ENCODE measurements at places on chromosomes 7 and 10. TPM values are rescaled to one million over a fixed set of nuclear protein-coding genes. Genes with fewer than 3 reads are reported as not detected.

Gene HOXA10
- total RNA-seq, result not detected

Gene CCL24
- not detected for total RNA-seq

Gene PTEN
- 89.2 TPM for total RNA-seq

Gene INA
- 0.13 TPM for total RNA-seq

Gene PNLIPRP2
- not detected for total RNA-seq

Gene TMEM225B
- total RNA-seq, result 1.9 TPM

Gene PROSER2
- 0.28 TPM for total RNA-seq

Gene ZDHHC4
- total RNA-seq, result 35.5 TPM

Gene TMEM176A
- not detected for total RNA-seq

- peak; percentile 14 for DNase-seq
Measured at GRCh38 chr10:43857206-43857930, 208.7 kb upstream of the ZNF32 start.

DNA sequence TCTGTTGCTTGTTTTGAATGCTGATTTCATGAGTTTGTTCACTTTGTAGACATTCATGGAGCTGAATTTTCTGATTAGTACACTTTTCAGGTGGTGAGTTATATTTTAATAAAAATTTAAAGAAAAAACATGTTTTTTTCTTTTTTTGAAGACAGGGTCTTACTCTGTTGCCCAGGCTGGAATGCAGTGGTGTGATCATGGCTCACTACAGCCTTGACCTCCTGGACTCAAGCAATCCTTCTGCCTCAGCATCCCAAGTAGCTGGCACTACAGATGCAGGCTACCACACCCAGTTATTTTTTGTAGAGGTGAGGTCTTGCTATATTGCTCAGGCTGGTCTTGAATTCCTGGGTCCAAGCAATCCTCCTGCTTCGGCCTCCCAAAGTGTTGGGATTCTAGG, 23.7 kb downstream of the PDZD8 start:
- DNase-seq, result no peak

DNA sequence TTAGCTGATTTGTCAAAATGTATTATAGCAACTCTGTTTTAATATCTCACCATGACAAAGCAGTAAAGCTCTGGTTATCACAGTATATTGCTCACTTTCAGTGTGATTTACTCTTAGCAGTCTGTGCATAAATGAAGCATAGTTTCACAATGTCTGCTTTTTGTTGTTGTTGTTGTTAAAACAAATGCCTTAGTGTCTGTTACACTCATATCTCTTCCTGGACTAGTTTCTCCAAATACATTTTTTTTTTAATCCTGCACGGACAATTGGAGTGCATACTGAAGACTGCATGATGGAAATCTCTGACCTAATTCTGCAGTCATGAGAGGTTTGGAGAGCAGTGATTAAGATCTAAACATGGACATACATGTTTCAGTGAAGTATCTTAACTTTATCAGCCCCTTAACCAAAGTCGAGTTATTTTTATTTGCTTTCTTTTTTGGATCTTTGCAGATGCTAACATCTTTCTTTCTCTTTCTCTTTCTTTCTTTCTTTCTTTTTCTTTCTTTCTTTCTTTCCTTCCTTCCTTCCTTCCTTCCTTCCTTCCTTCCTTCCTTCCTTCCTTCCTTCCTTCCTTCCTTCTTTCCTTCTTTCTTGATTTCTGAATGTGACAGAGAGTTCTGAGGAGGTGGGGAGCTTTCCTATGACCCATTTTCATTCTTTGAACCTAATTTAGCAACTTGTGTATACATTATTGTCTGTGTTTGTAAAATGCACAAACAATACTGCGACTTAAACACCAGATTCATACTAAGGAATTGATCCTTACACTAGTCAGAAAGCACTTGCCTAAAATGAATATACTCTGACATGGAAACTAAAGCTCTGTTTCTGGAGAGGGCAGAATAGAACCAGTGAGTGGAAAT, 161.5 kb upstream of the AGR3 start:
- DNase-seq, result no peak

DNA sequence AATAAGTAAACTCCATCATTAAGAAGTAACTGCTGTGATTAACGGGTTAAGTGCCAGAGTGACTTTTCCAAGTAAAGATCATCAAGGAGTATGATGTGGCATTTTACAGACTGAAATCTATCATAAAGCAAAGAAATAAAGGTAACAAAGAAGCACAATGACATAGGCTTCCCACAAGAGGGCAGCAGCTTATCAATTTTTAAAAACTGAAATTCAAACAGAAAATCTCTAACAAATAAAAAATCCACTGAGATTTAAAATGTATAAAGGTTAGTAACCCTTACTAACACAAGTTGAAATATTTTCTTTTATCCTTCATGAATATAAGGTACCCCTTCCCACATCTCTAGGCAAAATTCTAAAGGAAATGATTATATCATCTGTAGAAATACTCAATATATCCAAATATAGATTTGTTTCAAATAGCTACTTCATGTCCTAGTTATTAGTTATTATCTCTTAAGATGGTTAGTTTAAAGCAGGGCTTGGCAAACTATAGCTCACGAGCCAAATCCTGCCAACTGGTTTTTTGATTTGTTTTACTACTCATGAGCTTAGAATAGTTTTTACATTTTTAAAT, 29.2 kb downstream of the FAM3C start:
- no peak for DNase-seq

- DNase-seq, result no peak
Measured at GRCh38 chr10:96639899-96640298, 53.1 kb upstream of the TM9SF3 start.

GRCh38 chr7:57867884-57868701, 418.1 kb downstream of the ZNF716 start:
- no peak for DNase-seq

GRCh38 chr10:96670786-96671185, 49.5 kb downstream of the PIK3AP1 start:
- no peak for DNase-seq

DNA sequence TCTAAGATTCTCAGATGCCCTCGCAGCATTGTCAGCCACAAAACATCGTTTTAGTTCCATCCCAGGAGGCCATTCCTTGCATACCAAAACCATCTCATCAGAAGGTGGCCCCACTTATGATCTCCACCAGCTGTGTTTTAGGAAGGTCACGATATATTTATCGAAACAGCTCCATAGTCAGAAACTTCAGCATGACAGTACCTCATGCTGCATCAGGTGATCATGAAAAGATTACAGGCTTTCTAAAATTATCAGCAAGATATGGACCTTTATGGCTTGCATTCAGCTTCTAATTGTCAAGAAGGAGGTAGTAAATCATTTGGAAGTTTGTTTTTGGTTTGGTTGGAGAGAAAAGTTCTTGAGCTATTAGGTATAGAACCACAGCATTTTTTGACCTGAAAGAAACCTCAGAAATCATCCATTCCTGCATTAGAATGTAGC, 20.0 kb downstream of the JAZF1 start:
- no peak for DNase-seq

GRCh38 chr7:109898-110556, 82.3 kb upstream of the FAM20C start:
- DNase-seq, result peak; percentile 6

DNA sequence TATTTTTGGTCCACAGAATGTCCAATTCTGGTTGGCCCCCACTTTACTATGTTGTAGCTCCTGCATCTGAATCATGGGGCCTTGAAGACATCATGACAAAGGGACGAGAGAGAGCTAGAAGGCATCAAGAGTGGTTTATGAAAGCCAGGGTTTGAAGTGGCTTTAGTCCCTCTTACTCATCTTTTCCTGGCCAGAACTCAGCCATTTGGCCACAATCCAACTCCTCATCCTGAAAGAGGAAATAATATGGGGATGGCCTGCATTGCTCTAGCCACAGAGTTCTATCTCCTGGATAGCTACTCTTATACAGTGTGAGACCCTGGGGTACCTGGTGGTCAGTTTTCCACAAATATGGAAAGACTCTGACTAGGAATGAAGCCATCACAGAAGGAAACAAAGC, 418.9 kb downstream of the XPNPEP1 start:
- DNase-seq, result no peak

- DNase-seq, result no peak
Measured at GRCh38 chr7:69232445-69233376, 365.6 kb upstream of the AUTS2 start.

- peak; percentile 11 for DNase-seq
Measured at GRCh38 chr7:157528785-157529341, 192.1 kb downstream of the DNAJB6 start.

DNA sequence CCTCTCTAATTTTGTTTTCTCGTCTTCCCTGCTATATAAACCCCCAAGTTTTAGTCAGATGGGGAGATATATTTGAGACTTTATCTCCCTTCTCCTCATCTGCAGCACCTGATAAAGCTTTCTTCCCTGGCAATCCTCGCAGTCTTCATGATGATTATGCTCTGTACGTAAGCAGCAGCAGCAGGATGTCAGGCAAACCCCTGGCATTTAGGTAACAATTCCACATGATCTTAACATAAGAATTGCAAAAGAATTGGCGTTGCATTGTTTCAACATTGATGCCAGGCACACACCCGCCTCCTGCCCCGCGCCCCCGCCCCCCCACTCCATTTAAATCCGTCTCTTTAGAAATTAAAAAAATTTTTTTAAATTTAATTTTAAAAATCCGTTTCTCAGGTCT, 6.1 kb downstream of the PKD1L1 start:
- DNase-seq, result no peak

DNA sequence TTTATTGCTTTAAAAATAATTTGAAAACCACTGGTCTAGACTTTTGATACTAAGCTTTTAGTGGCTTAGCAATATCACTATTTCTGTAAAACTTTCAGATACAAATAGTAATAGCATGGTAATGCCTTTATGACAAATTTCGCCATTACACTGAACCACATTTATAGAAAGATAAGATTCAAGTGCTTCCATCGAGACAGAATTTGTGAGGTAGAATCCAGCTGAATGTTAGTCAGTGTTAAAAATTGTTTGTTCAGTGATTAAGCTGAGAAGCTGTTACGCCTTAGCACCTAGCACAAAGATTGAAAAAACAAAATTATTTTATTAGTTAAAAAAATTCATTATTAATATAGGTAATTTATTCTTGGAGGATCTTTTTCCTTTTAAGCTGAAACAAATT, 36.5 kb downstream of the GNAT3 start:
- DNase-seq, result no peak

DNA sequence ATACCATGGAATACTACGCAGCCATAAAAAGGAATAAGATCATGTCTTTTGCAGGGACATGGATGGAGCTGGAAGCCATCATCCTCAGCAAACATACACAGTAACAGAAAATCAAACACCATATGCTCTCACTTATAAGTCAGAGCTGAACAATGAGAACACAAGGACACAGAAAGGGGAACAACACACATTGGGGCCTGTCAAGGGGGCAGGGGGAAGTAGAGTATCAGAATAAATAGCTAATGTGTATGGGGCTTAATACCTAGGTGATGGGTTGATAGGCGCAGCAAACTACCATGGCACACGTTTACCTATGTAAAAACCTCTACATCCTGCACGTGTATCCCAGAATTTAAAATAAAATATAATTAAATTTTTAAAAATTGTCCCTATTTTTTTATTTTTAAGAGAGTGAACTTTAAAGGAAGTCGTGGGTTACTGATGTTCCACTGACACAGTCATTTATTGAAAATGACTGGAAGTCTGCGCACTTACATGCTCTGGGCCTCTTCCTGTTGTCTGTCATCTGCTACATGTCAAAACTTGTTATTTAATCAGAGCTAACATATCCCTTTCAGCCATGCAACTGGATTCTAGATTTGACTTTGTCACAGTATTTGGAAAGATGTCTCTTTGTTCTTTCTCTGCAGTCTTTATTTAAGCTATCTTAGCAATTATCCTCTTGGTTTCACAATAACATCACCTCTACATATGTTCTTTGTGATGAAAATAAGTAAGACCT, 73.7 kb upstream of the ABCB5 start:
- no peak for DNase-seq

Measured in activated CD4-positive, alpha-beta memory T cell treated with anti-CD3 and anti-CD28 coated beads, Interleukin-2, amount 10 ng/mL, durations not matched to agents 7 days and 5 days (primary cell).